ENCODE measurements at places on chromosomes 5 and 9.

- no peak for DNase-seq
Observed at GRCh38 chr5:53008751-53009150, 19.6 kb downstream of the ITGA2 start.

DNA sequence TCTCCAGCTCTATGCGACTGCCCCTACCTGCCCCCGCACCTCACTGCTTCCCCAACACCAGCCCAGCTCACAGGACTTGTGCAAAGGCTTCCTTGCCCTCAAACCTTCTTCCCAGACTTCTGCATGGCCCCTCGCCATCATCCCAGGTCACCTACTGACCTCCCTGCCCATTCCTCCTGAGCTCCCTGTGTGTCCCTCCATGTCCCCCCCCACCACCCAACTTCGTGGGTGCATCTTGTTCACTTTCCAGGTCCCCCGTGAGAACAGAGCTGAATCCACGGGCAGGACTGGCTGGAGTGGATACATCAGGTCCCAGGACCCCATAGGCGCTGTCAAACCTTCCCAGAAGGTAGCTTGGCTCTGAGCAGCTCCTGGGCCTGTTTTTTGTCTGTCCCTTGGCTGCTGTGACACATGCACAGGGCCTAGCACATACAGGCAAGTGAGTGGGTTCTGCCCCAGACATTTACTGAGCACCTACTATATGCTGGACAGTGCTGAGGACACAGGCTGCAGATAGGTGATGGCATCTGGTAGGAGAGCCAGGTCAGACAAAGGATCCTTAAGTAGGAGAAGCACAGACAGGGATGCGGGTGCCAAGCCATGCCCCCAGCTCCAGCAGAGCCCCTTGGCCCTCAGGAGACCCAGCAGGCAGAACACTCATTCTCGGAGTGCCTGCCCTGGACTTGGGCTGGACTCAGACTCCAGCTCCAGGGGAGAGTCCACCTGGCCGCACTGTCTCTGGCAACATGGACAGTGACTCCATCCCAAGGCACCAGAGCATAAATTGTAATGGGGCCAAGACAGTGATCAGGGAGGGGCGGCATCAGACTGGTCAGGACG is 15.0 kb downstream of the NINJ1 start:
- peak; percentile 61 for DNase-seq

GRCh38 chr5:78399116-78399515 is 38.7 kb downstream of the SCAMP1 start:
- DNase-seq = no peak

DNA sequence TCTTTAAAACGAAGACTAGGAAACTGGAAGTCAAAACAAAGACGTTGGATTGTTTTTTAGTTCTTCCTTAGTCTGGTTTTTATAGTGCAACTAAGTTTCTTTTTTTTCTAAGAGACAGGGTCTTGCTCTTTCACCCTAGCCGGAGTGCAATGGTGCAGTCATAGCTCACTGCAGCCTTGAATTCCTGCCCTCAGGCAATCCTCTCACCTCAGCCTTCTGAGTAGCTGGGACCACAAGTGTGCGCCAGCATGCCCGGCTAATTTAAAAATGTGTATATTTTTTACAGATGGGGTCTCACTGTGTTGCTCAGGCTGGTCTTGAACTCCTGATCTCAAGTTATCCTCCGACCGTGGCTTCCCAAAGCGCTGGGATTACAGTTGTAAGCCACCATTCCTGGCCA is 27.6 kb downstream of the ZFYVE16 start:
- DNase-seq = no peak

GRCh38 chr5:123303802-123304201 is 119.4 kb downstream of the CEP120 start:
- DNase-seq = no peak

- DNase-seq = no peak
Observed at GRCh38 chr9:123290764-123291163, 22.4 kb upstream of the STRBP start.

- DNase-seq = peak; percentile 8
Observed at GRCh38 chr5:151154931-151155774, 2.4 kb downstream of the ANXA6 start.

DNA sequence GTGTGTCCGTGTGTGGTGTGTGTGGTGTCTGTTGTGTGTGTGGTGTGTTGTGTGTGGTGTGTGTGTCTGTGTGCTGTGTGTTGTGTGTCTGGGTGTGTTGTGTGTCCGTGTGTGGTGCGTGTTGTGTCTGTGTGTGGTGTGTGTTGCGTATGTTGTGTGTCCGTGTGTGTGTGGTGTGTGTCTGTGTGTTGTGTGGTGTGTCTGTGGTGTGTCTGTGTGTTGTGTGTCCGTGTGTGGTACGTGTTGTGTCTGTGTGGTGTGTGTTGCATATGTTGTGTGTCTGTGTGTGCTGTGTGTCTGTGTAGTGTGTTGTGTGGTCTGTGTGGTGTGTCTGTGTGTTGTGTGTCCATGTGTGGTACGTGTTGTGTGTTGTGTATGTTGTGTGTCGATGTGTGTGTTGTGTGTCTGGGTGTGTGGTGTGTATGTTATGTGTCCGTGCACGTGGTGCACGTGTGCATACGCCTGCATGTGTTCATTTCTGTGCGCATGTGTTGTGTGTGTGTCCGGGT is 72.3 kb downstream of the KCNT1 start:
- DNase-seq = no peak

GRCh38 chr5:65041296-65042158 is 272.8 kb downstream of the CWC27 start:
- no peak for DNase-seq

DNA sequence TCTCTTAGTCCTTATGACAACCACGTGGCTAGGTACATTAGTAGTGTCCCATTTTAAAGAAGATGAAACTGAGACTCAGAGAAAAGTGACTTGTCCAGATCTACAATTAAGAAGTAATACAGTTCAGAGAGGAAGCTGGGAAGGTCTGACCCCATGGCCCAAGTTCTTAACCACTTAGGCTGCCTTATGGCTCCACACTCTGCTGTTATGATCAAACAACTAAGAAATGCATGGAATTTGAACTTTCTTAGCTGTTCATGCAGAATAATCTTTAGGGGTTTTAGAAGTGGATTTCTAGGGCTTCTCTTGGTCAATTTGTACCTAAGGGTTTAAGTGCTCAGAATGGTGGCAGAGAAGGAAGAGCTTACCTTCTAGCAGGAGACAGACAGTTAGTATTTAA is 128.0 kb upstream of the MSX2 start:
- no peak for DNase-seq

DNA sequence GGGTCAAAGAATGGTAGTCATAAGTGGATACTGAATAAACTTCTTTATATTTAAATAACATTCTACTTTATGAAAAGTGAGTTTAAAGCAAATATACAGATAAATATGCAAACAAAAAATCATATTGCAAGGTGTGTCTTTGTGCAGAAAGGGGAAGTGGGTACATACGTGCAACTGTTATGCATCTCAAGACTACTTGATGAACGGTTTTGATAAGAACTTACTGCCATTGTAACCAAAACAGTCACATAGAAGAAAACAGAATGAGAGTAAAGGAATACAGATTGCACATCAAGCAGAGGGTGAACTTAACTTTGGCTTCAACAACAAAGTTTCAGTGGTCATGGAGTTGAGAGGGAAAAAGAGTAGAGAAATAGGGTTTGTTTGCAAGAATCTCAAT is 9.9 kb downstream of the CAMK4 start:
- no peak for DNase-seq

DNA sequence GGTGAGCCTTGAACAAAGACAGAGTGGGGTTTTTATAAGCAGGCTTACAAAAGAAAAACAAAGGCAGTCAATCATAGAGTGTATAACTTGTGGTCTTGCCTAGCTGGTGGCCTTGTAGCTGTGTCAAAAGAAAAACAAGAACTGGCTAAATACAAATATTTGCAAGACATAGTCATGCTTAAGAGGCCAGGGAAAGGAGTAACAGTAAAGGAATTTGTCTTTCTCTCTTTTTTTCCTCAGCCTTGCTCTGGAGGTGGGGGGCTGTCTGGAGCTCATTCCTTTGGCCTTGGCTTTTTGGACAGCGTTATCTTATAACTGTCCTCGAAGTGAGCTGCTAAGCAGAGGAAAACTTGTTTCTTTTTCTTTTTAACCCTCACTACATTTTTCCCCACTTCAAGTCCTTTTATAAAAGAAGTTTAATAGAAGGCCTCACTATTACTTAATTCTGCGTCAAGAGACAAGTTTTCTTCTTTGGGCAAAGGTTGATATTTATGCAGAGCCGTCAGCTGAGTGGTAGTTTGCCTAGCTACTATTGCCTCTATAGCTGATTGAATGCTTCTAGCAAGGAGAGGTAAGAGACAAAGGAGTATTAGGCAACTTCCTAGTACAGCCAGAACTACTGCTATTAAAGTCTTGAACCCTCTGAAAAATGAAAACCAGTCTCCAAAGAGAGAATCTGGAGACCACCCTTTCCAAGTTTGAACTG is 14.3 kb downstream of the CEL start:
- DNase-seq = no peak

DNA sequence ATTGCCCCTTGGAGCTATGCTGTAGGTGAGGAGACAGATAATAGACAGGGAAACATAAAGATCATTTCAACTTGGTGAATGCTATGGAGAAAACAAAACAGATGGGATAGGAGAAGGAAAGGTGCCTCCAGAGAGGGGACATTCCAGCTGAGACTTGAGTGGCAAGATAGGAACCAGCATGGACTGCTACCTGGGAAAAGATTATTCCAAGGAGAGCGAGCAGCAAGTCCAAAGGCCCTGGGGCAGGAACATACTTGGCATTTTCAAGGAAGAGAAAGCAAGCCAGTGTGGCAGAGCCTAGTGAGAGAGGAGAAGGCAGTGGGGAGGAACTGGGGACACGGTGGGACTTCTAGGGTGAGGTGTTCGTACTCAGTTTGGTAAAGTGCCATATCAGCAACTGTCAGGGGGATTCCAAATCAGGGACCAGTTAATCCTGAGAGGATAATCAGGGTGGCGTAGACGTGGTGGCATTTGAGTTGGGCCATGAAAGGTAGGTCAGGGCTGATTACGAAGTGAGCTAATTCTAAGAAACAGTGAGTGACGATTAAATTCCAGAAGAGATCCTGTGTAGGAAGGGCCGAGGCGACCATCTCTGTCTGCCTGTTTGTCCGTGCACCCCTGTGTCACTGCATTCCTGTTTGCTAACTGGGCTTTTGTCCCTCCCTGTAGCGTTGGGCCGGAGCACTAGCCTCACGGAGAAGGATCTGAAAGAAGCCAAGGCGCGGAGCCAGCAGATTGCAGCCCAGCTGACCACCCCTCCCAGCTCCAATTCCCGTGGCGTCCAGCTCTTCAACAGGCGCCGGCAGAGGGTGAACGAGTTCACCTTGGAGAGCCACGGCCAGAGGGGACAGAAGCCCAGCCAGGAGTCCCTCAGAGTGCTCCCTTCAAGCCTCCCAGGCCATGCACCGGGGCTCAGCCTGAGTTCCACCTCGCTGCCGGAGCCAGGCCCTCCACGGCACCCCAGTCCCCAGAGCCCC is 7.1 kb downstream of the SYNPO start:
- peak; percentile 58 for DNase-seq

DNA sequence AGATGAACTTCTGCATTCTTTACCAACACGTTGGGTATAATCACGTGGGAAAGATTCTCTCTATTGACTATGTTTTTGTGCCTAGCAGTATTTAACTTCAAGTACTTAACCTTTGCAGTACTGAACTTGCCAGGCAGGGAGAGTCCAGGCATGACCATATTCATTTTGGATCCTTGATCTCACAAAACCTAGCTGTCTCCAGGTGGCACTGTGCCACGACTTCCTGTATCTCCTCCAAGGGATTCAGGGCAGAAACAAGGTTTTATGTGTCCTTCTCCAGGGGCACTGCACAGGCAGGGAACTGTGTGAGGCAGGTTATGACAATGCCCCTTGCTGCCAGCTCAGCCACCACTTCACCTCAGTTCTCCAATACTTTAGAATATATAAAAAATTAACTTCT is 11.7 kb upstream of the IFNA5 start:
- peak; percentile 56 for DNase-seq

- DNase-seq = no peak
Observed at GRCh38 chr9:97788763-97789663, 64.0 kb upstream of the FOXE1 start.

- DNase-seq = no peak
Observed at GRCh38 chr5:155936520-155937406, 390.2 kb upstream of the SGCD start.

DNA sequence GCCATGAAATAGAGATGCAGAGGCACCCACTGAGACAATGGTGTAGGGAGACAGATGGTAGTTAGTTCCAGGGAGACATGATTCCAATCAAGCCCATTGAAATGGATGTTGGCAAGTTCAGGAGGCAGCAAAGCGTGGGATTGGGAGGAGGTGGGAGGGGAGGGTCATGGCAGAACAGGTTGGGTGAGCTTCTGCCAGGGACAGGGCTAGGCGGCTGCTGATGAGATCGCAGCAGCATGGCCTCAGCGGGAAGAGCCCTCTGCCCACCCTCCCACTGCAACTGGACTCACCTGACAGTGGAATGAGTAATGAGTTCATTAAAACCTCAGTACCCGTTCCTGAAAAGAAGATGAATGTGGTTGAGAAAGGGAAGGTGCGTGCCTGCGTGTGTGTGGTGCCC is 418.2 kb downstream of the CDK5RAP2 start:
- DNase-seq = no peak

GRCh38 chr5:14667290-14667689 is 2.8 kb downstream of the OTULIN start:
- no peak for DNase-seq

GRCh38 chr9:135986605-135987004 is 25.4 kb upstream of the UBAC1 start:
- no peak for DNase-seq

DNA sequence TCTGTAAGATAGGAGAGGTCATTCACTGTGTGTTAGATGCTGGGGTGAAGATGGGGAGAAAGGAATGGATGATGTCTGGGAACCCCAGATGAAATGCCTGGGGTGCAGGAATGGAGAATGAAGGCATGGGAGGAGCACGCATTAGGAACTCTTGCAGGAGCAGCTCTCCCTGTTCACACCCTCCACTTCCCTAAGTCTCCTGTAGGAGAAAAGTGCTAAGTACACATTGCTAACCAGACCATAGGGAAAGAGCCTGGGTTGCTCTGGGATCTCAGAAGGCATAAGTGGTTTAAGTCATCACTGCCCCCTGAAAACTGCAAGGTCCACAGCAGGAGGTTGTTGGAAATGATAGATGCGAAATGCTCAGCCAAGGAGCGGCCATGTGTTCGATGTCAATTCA is 163.1 kb downstream of the SEC61B start:
- no peak for DNase-seq

DNA sequence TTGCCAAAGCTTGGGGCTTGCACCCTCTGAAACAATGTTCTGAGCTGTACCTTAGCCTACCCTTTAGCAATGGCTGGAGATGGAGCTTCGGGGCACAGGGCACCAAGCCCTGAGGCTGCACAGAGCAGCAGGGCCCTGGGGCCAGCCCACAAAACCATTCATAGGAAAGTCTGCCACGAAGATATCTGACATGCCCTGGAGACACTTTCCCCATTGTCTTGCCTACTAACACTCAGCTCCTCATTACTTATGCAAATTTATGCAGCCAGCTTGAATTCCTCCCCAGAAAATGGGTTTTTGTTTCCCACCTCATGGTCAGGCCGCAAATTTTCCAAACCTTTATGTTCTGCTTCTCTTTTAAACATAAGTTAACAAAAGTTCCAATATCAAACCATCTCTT is 105.7 kb downstream of the DTWD2 start:
- DNase-seq = no peak

GRCh38 chr9:9751996-9752395 is 860.8 kb downstream of the PTPRD start:
- DNase-seq = no peak

- DNase-seq = no peak
Observed at GRCh38 chr9:110025551-110026170, 182.3 kb downstream of the C9orf152 start.
